ENCODE measurements at places on chromosomes 6 and 20. TPM values are rescaled to one million over a fixed set of nuclear protein-coding genes. Genes with fewer than 3 reads are reported as not detected.

DNA sequence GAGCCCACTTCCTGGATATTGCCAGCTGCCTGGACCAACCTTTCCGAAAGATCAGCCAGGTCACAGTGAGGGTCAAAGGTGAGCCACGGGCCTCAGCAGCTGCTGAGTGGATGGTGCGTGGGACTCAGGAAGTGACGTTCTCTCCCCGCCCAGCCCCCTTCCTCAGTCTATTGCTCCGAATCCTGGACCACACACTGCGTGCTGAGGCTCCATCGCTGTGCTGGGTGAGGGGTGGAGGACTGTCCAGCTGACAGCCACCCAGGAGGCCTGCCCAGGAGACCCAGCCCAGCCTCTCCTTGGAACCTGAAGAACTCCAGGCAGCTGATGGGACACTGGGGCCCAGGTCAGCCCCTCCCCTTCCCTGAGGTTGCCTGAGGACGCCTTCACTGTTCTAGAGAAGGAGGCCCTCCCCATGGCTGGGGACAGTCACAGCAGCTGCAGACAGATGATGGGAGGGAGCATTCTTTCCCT lies 94.4 kb upstream of the CD93 start:
- peak; percentile 52 for DNase-seq

GRCh38 chr6:3350252-3350796 lies 91.6 kb downstream of the PSMG4 start:
- DNase-seq, result no peak

GRCh38 chr6:30544666-30545272 lies 11.5 kb downstream of the GNL1 start:
- DNase-seq, result peak; percentile 70

DNA sequence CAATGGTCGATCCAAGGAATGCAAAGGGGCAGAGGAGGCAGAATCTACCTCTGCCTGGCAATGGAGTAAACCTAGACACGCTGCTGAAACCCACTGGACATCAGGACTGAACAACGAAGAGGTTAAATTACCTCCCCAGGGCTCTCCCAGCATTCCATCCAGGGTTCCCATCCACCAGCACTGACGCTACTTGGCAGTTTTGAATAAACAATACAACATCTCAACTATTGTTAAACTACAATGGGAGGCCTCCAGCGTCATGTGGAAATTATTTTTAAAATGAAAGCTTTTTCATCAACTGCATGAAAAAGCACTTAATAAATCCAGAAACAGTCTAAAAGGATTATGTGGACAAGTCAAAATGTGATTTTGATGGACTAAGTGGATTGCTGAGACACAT lies 96.8 kb upstream of the NHSL1 start:
- DNase-seq, result no peak

- DNase-seq, result no peak
These were observed 49.4 kb downstream of the CTCFL start for GRCh38 chr20:57475388-57476083.

GRCh38 chr20:17799575-17800227 lies 99.9 kb downstream of the BANF2 start:
- no peak for DNase-seq

- DNase-seq, result no peak
These were observed 427.1 kb upstream of the NOX3 start for GRCh38 chr6:155882527-155883333.

GRCh38 chr6:25601800-25602673 lies 50.0 kb upstream of the SCGN start:
- DNase-seq, result no peak

L3MBTL3 gene
- 1.8 TPM for polyA plus RNA-seq

MDC1 gene
- 8.7 TPM for polyA plus RNA-seq

PXMP4 gene
- 5.4 TPM for polyA plus RNA-seq

SLPI gene
- polyA plus RNA-seq, result 150 TPM

SNX21 gene
- polyA plus RNA-seq, result 15.2 TPM

Data from stomach (tissue), 19 donors.